ENCODE measurements at places on chromosomes 1 and 21.

DNA sequence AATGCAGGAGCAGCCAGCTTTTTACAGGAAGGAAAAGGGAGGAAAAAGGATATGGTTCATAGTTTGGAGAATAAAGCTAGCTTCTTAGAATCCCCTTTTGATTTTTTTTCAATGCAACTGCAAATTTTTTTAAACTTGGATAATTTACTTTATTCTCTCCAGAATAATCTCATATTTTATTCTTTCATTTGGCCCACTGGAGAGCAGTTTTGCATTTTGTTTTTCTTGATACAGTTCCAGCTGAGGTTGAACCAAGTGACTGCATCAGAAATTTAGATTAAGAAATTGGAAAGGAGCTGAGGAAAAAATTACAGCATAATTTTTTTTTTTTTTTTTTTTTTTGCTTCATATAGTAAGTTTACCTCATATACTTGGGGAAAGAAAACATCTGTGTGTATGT, 22.8 kb downstream of the GABPA start:
- DNase-seq: no peak

DNA sequence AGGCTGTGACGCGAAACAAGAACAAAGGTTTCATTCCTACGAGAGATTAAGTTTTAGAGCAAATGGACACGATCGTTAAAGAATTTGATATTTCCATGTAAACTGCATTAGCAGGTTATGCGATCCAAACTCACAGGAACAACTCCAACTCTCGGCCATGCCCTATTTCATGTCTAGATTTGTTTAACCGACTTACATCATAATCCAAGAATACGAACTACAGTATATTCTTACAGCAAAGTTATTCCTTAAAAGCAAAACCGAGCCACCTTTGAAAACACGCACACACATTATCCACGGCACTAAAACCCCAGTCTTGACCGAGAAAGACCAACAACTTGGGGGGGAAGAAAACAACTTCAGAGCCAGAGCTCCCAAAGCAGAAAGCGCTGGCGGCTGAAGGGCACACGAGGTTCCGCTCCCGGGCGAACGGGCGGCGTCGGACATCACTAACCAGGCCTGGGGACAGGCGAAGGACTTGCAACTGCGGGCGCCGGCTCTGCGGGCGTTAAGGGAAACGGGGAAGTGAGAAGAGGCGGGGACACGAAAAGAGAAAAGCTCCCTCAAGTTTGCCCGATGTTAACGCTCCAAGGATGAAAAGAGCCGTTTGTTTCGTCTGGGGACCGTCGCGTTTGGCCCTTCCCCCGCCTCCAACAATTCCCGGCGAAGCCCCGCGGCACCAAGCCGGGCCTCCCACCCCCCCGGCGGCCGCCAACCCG, 690 bp downstream of the B3GALNT2 start:
- DNase-seq: peak; percentile 41

DNA sequence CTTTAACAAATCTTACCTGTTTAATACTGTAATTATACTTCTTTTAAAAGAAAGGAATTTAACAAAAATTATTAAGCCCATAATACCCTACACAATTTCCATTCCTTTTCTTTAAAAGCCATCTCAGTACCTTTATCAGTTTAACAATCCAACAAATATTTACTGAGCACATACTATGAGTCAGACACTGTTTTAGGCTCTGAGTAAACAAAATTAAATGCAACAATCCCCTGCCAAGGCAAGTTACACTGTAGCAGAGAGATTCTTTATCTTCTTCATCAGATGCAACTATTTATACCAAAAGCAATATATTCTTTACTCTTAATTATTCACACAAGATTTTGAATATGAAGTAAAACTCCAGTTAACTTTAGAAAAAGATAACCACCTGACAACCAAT, 12.0 kb downstream of the DENND1B start:
- DNase-seq: no peak

DNA sequence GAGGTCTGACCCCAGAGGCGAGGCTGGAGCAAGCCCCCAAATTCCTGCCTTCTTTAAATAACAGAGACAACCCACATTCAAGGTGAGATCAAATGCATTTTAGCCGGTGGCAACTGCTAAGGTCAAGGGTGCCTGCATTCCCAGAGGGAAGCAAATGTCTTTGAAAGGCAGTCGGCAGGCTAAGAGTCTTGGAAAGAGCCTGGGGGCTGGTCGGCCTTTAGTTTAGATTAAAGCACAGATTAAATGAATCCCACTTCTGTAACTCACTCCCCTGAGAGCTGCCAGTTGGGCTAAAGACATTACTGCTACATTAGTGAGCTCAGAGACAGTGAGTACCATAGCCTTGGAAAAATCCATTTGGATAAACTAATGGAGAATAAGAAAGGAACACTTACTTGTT, 59.2 kb downstream of the HTR6 start:
- no peak for DNase-seq

- no peak for DNase-seq
These were observed 18.9 kb downstream of the KPNA6 start for GRCh38 chr1:32126770-32127169.

- no peak for DNase-seq
These were observed 535.5 kb downstream of the PTPRC start for GRCh38 chr1:199174336-199174735.

- DNase-seq: no peak
These were observed 71.9 kb downstream of the SCCPDH start for GRCh38 chr1:246795906-246796694.

GRCh38 chr1:19044975-19045831, 88.7 kb upstream of the IFFO2 start:
- DNase-seq: no peak

GRCh38 chr1:207654320-207654719, 9.4 kb downstream of the CR1L start:
- DNase-seq: no peak

DNA sequence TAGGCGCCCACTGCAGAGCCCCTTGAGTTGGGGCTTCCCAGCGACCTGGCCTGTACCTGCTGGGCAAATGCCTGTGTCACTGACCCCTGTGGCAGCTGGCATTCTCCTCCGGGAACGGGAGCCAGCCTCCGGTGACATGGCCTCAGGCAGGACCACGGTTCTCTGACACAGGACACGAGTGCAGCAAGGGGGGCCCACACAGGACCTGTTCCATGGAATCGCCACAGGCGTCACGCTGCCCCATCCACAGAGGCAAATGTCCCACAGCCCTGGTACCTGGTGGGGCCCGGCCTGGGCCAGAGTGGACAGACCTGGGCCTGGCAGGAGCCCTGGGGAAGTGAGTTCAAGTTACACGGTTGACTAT, 2.6 kb downstream of the ITGB2 start:
- no peak for DNase-seq

- DNase-seq: no peak
These were observed 185.4 kb downstream of the LYPLAL1 start for GRCh38 chr1:219359126-219359525.

DNA sequence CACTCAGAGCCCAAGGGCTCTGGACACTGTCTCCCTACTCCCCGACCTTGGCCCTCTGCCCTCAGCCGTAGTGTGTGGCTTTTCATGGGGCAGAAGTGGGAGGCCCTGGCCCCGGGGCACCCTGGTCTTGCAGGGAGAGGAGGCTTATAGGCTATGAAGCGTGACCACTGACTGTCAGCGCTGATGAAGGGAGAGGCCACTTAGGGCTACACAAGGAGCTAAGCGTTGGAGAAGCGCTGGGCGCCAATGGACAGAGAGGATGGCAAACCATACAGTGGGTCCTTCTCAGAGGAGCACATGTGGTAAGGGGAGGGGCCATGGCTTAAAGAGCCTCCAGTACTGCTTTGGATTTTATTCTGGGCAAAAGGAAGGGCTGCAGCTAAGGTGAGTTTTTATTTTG, 7.9 kb downstream of the CRABP2 start:
- no peak for DNase-seq

GRCh38 chr1:29482991-29483390, 246.7 kb downstream of the PTPRU start:
- DNase-seq: no peak

DNA sequence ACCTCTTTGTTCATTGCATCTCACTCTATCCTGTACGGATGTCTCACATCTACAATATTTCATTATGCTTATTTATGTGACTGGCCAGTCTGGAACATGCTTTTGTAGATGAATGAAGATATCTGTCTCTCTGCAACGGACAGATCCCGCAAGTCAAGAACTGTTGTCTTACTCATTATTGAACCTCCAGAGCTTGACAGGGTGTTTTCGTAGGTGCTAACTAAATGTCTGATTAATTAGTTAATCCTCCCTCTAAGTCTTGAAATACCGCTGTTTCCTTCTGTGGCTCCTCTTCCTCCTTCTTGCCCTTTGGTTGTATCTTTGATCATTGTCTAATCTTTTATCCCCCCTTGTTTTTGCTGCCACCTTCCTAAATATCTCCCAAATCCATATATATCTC, 3.2 kb upstream of the C1orf162 start:
- DNase-seq: no peak

DNA sequence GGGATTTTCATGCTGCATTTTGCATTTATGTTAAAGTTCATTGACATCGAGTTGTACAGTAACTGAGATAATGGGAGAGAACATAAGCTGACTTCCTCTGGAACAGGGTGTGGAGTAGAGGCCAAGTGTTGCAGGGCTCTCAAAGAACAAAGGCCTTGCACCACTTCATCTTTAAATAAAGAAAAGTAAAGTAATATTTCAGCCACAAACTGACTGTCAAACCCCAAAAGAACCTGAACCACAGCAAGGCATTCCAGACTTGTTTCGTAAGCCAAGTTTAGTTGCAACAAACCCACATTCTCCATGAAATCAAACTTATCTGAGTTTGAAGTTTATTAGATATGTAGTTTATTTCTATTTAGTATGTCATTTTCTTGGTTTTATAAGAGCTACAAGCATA, 19.1 kb upstream of the HMGCS2 start:
- no peak for DNase-seq

- DNase-seq: no peak
These were observed 39.1 kb downstream of the SPSB1 start for GRCh38 chr1:9331558-9332346.

- no peak for DNase-seq
These were observed 20.6 kb downstream of the TOR1AIP2 start for GRCh38 chr1:179857009-179857408.

GRCh38 chr1:87735750-87736149, 407.1 kb downstream of the LMO4 start:
- DNase-seq: no peak

GRCh38 chr1:178174539-178174938, 80.6 kb downstream of the RASAL2 start:
- no peak for DNase-seq

DNA sequence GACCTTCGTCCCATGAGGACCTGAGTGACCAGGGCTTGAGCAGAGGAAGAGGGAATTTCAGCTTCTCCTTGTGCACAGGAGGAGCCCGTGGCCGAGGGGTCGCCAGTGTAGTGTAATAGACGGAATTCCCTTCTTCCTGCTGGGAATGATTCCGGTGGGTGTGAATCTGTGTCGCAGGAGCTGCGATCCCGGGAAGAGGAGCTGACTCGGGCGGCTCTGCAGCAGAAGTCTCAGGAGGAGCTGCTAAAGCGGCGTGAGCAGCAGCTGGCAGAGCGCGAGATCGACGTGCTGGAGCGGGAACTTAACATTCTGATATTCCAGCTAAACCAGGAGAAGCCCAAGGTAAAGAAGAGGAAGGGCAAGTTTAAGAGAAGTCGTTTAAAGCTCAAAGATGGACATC, 34.4 kb downstream of the MAP3K21 start:
- no peak for DNase-seq

GRCh38 chr1:222182641-222183040, 365.3 kb downstream of the HHIPL2 start:
- DNase-seq: no peak

GRCh38 chr1:18955131-18955440, 1.4 kb downstream of the IFFO2 start:
- DNase-seq: no peak

DNA sequence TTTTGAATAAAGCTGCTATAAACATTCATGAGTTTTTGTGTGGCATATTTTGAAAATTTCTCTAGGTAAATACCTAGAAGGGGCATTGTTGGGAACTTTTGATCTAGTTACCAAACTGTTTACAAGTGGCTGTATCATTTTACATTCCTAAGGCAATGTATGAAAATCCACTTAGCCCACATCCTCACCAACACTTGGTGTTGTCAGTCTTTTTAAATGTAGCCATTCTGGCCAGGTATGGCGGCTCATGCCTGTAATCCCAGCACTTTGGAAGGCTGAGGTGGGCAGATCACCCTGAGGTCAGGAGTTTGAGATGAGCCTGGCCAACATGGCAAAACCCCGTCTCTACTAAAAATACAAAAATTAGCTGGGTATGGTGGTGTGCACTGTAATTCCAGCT, 5.9 kb upstream of the KCNE2 start:
- DNase-seq: no peak

- DNase-seq: no peak
These were observed 17.5 kb downstream of the INSRR start for GRCh38 chr1:156841295-156841855.

DNA sequence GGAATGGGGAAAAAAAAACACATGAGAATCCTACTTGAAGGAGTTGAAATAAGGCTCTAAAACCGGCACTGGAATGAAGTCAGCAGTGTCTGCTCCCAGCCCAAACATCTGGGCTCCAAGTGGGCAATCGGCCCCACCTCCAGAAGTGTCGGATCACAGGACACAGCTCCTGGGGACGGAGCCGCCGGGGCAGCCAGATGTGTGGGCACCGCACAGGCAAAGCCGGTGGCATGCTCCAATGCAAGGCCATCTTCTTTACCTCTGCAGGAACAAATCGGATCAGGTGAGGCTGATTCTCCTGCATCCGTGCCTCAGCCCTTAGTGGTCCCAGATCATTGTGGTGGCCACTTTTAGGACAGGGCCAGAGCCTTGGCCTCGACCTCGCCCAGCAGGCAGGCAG, 156.7 kb downstream of the PRDM16 start:
- no peak for DNase-seq

GRCh38 chr1:207455183-207455754, 1.1 kb downstream of the CR2 start:
- DNase-seq: no peak

DNA sequence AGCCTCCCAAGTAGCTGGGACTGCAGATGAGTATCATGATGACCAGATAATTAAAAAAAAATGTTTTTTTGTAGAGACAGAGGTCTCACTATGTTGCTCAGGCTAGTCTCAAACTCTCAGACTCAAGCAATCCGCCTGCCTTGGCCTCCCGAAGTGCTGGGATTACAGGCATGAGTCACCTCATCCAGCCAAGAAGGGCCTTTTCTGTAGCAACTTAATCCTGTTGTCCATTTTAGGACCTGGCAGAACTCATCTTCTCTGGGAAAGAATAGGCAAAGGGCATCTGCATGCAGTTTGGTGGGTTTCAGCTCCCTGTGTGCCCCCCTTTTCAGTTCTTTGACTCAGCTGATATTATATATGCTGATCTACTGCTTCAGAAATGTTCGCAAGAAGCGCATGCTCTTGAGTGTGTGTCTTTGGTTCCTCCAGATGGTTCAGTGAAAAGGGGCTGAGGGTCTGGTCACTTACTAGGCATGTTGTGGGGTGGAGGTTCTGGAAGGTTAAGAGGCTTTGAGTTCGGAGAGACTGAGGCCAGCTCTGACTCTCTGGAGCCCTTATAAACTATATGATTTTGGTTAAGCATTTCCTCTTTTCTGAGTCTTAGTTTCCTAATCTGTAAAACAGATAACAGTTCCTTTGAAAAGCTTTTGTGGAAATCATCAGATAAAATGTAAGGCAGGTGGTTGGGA, 19.4 kb upstream of the SRSF4 start:
- DNase-seq: no peak

GRCh38 chr21:34020983-34021553, 52.3 kb upstream of the MRPS6 start:
- DNase-seq: no peak

Data from naive thymus-derived CD4-positive, alpha-beta T cell (primary cell).